Small intestine (tissue), 16 donors: ENCODE measurements at places on chromosomes 2 and 18. TPM values are rescaled to one million over a fixed set of nuclear protein-coding genes. Genes with fewer than 3 reads are reported as not detected.

Gene PSMA8
- polyA plus RNA-seq: not detected

Gene AQP12B
- 1.3 TPM for polyA plus RNA-seq

DNA sequence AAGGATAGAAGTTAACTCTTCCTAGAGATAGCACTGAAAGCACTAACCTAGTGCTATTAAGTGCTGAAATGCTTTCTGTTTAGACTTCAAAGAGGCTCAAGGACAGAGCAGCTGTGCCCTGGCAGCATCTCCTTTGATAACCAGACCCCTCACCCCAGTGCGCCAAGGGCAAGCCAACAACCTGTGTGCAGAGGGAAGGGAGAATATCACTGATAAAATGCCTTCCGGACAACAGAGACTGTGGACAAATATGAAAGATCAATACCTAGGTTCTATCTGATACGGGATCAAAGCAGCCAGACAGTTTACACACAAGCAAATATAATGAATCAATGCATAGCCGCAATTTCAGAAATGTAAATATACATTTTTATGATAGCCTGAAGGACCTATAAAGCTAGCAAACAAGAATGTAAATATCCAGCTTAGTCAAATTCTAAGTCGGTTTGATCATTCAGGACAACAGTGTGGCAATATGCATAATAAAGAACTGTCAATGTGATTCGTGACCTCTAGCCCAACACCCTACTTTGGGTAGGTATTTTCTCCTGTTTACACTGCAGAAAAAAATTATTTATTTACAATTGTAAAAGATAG lies 91.8 kb upstream of the RFX8 start:
- no peaks in the 10 kb centered on the region for H3K4me1 ChIP-seq
- no peak overlapping the region for H3K27ac ChIP-seq
- H3K4me3 ChIP-seq: no peak overlapping the region

GRCh38 chr2:186950694-186951093 lies 101.7 kb upstream of the ZSWIM2 start:
- H3K4me1 ChIP-seq: no peaks in the 10 kb centered on the region
- no peak overlapping the region for H3K27ac ChIP-seq
- no peaks in the 10 kb centered on the region for H3K36me3 ChIP-seq

Gene ONECUT2
- 6.9 TPM for polyA plus RNA-seq

GRCh38 chr18:50396005-50396660 lies 21.3 kb downstream of the SKA1 start:
- peak; percentile 63 for DNase-seq
- H3K27me3 ChIP-seq: no peaks in the 10 kb centered on the region
- H3K27ac ChIP-seq: peak overlapping the region; percentile 9
- H3K4me1 ChIP-seq: peaks cover 13% of the 10 kb centered on the region
- no peaks in the 10 kb centered on the region for H3K36me3 ChIP-seq

GRCh38 chr2:49035481-49035880 lies 118.8 kb downstream of the FSHR start:
- H3K36me3 ChIP-seq: no peaks in the 10 kb centered on the region
- no peak overlapping the region for H3K27ac ChIP-seq
- H3K4me1 ChIP-seq: no peaks in the 10 kb centered on the region
- no peak overlapping the region for H3K4me3 ChIP-seq
- H3K27me3 ChIP-seq: no peaks in the 10 kb centered on the region

- H3K27ac ChIP-seq: peak overlapping the region; percentile 28
- no peak overlapping the region for H3K4me3 ChIP-seq
- no peaks in the 10 kb centered on the region for H3K36me3 ChIP-seq
- H3K4me1 ChIP-seq: no peaks in the 10 kb centered on the region
These were observed 80.4 kb downstream of the SH3RF3 start for GRCh38 chr2:109209412-109209811.

Gene ELOA2
- polyA plus RNA-seq: not detected

- peak within 1 kb of the TSS; percentile 55 for H3K4me3 ChIP-seq
- peak; percentile 79 for DNase-seq
- peak within 1 kb of the TSS; percentile 97 for H3K27ac ChIP-seq
- H3K27me3 ChIP-seq: no peaks in the 10 kb centered on the region
- no peaks in the 10 kb centered on the region for H3K36me3 ChIP-seq
These were observed at the start of gene GULP1 for GRCh38 chr2:188291617-188292347. TSS of gene GULP1 (plus strand) at chr2:188291874. CDS start at chr2:188477703, 185,829 bp downstream.

GRCh38 chr2:176114120-176114929 lies 2.3 kb upstream of the HOXD10 start:
- no peak for DNase-seq
- H3K4me1 ChIP-seq: no peaks in the 10 kb centered on the region
- H3K27ac ChIP-seq: no peak overlapping the region
- H3K36me3 ChIP-seq: no peaks in the 10 kb centered on the region

Gene PMAIP1
- 7.2 TPM for polyA plus RNA-seq

- no peaks in the 10 kb centered on the region for H3K27me3 ChIP-seq
- H3K27ac ChIP-seq: no peak overlapping the region
- peak; percentile 4 for DNase-seq
- H3K4me1 ChIP-seq: no peaks in the 10 kb centered on the region
These were observed 48.4 kb downstream of the LRRTM1 start for GRCh38 chr2:80255918-80256781.

Gene ALS2
- polyA plus RNA-seq: 34.0 TPM

DNA sequence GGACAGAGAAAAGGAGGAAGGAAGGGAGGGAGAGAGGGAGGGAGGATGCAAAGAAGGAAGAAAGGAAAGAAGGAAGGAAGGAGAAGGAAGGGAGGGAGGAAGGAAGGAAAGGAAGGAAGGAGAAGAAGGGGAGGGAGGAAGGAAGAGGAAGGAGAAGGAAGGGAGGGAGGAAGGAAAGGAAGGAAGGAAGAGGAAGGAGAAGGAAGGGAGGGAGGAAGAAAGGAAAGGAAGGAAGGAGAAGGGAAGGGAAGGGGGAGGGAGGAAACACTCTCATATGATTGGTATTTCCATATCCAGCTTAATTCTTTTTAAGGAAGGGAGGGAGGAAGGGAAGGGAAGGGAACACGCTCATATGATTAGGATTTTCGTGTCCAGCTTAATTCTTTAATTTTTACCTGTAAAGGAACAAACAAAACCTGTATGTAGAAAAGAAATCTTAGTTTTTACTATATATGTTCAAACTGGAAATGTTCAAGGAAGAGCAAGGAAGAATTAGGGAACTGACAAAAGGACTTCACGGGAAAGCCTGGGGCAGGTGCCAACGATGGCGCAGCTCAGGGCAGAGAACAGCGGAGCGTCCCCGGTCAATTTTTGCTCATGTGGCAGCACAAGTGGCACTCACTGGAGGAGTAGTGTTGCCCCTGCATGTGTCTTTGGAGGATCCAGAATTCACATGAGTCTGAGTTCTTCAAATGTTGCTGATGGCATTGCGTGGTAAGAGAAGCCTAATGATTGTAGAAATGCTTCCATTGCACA lies 228.6 kb downstream of the ZNF516 start:
- no peaks in the 10 kb centered on the region for H3K36me3 ChIP-seq
- DNase-seq: no peak
- H3K4me1 ChIP-seq: no peaks in the 10 kb centered on the region
- no peaks in the 10 kb centered on the region for H3K27me3 ChIP-seq
- H3K4me3 ChIP-seq: no peak overlapping the region
- peak overlapping the region; percentile 78 for H3K27ac ChIP-seq

GRCh38 chr2:12196495-12196894 lies 450.1 kb downstream of the LPIN1 start:
- no peak for DNase-seq
- H3K27ac ChIP-seq: no peak overlapping the region
- no peaks in the 10 kb centered on the region for H3K27me3 ChIP-seq
- H3K36me3 ChIP-seq: no peaks in the 10 kb centered on the region
- H3K4me3 ChIP-seq: no peak overlapping the region

DNA sequence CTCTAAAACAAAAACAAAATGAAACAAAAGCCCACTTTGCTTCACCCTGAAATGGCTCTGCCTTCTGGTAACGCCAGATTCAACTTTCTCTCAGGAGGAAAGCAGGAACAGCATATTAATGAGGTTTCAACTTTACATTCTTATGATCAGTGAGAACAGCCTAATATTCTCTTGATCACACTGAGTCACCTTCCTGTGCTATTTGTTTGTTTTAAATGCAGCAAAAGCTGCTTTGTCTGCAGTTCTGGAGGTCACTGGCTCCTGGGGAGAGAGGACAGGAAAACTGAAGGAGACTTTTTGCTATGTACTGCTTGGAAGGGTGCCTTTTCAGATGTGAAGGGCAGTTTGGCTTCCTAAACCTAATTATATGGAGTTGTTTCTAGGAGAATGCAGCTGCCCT lies 48.1 kb downstream of the MAIP1 start:
- no peaks in the 10 kb centered on the region for H3K4me1 ChIP-seq
- no peak for DNase-seq
- H3K36me3 ChIP-seq: no peaks in the 10 kb centered on the region
- H3K4me3 ChIP-seq: no peak overlapping the region
- H3K27ac ChIP-seq: no peak overlapping the region
- H3K27me3 ChIP-seq: no peaks in the 10 kb centered on the region

DNA sequence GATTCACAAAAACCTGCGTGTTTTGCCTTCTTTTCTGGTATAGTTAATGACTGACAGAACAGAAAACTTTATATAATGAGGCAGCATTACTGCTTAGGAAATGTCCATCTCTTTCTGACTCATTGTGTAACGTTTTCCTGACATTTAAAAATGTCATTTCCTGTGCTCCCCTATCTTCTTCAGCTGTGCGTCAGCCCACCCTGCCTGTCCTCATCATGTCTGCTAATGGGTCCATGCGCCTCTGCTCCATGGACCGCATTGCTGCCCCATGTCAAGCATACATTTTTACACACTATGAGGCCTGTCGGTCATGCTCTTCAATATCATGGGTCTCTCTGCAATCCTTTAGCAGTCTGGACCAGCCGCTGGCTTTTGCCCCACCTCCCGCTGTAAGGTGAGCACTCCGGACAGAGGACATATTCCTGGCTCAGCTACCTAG lies 234.3 kb downstream of the CDCA7 start:
- H3K4me3 ChIP-seq: no peak overlapping the region
- no peaks in the 10 kb centered on the region for H3K4me1 ChIP-seq
- DNase-seq: no peak
- H3K27me3 ChIP-seq: no peaks in the 10 kb centered on the region

Gene SPR
- 50.0 TPM for polyA plus RNA-seq

DNA sequence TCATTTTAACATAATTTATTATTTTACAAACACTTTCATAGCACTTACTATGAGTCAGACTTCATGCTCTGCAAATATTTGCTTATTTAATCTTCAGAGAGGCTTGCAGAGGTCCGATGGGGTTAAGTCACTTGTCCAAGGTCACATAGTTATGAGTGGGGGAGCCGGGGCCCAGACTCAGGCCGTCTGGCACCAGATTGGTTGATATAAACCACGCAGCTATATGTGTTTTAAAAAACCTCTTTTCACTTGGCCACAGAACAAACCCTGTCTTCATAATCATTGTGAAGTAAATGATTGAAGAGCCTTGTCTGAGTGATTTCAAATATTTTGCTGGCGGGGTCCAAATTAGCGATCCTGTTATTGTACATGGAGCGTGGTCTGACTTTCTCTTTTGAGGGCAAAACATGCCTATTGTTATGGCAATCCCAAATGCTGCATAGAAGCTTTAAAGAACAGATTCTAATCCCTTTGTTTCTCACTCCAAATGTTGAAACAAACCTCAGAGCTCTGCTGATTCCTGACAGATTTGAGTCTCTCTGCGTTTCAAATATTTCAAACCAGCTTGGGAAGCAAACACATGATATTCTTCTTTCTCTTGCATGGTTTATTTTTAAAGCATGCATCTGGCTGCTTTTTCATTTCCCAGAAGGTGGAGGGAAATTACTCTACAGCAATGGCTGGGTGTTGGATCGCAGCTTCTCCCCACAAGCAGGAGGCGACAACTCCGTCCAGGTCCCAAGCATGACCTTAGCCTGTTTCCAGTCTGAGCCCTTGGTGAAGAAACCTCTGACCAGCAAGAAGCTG lies 142.4 kb downstream of the DDX1 start:
- no peak overlapping the region for H3K4me3 ChIP-seq
- DNase-seq: no peak
- no peaks in the 10 kb centered on the region for H3K36me3 ChIP-seq

DNA sequence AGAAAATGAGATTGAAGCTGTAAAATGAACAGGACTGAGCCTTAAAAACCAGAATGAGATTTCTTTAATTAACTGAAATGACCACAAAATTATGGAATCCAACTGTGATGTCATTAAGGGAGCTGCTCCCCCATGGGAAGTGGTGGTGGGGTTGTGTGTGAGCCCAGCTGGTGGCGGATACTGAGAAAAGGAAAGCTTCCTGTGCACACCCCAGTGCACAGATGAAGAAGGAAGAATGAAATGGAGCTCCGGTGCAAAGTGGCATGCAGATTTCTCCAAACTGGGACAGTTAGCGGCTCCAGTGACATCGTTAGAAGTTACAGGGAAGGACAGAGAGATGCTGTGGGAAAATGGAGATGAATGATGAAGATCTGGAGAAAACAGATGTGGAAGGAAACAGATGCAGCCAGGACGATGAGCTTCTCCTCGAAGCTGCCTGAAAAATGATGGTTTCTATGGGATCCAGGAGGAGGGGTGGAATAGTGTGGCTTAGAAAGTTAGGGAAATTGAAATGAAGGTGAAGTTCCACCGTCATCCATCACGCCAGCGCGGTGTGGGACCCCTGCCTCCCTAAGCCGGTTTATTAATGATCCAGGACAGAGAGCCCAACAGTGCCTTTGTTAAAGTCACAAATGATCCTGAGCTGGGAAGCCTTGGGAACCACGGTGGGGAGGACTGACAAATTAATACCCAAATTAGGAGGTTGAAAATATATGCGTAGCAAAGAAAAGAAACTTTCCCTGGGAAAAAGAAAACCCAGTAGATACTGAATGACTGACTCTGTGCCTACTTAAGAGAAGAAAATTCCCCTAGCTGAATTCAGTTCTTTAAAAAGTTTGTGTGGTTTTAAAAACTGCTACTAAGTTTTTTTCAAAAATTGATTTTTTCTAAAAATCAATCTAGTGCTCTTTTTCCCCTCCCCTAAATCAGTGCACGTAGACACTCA lies 77.2 kb downstream of the TSN start:
- H3K36me3 ChIP-seq: no peaks in the 10 kb centered on the region
- H3K4me1 ChIP-seq: no peaks in the 10 kb centered on the region

Gene MAP3K20
- 24.5 TPM for polyA plus RNA-seq

DNA sequence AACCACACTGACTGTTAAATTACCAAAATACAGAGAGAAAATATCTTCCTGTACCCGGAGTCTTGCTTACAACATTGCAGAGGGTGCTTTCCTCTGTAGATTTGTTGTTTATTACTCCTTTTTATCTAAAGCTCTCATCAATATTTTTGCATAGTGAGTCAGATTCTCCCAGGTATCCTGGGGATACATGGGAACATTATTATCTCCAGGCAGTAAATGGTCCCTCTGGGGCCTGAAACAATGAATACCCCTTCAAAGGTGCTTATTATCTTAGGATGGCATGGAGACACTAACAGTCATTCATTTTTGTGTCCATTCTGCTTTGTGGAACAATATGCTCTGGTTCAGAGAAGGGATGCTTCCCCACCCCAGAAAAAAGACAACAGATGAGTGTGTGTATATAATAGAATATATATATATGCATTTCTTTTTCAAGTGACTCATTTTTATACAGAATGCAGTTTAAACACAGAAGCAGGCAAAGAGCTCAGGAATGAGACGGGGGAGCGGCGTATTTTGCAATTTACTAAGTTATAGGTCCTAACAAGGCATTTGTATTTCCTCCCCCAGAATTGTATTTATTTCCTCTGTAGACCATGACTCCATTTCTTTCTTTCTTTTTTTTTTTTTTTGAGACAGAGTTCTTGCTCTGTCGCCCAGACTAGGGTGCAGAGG lies 424.8 kb upstream of the ZEB2 start:
- no peak overlapping the region for H3K27ac ChIP-seq
- H3K4me1 ChIP-seq: peaks cover 30% of the 10 kb centered on the region
- H3K4me3 ChIP-seq: no peak overlapping the region
- H3K27me3 ChIP-seq: no peaks in the 10 kb centered on the region
- no peak for DNase-seq
- no peaks in the 10 kb centered on the region for H3K36me3 ChIP-seq

GRCh38 chr2:73536133-73536840 lies 105.9 kb downstream of the NAT8 start:
- no peak for DNase-seq
- no peaks in the 10 kb centered on the region for H3K27me3 ChIP-seq
- no peak overlapping the region for H3K27ac ChIP-seq
- H3K4me1 ChIP-seq: no peaks in the 10 kb centered on the region
- H3K4me3 ChIP-seq: no peak overlapping the region
